ENCODE measurements at places on chromosomes 3 and 15.

DNA sequence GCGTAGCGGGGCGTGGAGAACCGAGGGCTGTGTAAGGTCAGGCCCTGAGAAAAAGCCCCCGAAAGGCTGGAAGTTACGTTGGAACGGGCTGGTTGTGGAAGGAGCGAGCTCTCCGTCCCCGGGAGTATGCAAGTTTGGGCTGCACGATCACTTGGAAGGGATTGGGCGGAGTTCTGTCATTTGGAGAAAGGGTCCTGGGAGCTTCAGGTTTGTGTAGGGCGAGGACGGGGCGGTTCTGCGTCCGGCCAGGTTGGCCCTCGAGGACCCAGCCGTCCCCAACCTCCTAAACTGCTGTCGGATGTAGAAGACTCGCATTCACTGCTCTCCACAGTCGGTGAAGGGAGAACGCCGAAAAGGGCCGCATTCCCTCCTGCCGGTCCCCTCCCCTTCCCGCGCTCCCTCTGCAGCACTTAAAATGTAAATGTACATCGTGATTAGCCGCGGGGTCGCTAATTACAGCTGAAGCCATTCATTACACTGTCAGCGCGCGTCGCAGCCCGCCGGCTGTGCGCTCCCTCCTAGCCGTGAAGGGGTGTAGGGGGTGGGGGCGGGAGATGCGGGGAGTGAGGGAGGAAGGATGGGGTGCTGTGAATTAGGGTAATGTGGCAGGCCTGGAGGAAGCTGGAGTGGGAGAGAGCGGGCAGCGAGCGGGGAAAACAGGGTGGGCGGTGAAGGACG lies 2.5 kb upstream of the RPP25 start:
- DNase-seq, result no peak

DNA sequence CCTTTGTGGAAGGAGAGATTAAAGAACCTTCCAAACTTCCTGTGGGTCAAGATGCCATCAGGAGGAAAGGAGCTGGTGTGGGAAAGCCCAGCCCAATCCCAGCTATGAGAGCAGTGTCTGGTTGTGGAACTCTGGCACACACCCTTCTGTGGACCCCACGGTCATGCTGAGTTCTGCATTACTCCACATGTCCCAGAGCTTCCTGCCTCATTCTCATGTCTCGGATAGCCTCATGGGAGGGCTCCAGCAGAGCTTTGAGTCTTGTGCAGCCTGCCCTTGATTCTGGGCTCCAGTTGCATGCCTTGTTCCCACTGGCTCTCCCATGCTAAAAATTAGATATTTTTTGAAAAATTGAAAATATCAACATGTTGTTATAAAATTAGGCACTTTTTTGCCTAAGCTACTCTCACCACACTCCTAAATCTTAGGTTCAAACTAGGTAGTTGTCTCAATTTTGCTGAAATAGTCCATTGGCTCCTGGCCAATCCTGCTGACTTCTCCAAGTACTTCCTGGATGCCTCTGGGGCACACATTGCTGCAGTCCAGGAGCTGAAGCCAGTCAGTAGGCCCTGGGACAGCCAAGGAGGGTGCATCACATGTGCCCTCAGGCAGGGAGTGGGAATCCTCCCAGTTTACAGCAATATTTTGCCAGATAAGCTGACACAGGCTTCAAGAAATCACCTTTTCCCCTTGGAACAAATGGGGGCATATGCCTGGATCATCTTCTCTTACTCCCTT lies 144.3 kb downstream of the EEFSEC start:
- no peak for DNase-seq

GRCh38 chr15:85423256-85423655 lies 42.9 kb downstream of the AKAP13 start:
- no peak for DNase-seq

DNA sequence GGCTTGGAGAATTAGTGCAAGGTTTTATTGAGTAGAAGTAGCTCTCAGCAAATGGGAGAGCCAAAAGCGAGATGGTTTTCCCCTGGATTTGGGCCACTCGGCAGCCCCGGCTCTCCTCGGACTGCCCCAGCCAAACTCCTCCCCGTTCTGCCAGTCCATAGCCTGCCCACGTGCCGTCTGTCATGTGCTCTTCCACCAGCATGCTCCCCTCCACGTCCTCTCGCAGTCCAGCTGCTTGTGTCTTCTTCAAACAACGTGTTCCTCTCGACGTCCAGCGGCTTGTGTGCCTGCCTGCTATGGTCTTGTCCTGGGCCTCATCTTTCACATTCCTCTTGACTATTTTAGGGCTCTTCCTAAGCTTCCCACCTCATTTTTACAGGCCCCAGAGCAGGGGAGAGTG lies 16.7 kb upstream of the SECISBP2L start:
- DNase-seq, result no peak

DNA sequence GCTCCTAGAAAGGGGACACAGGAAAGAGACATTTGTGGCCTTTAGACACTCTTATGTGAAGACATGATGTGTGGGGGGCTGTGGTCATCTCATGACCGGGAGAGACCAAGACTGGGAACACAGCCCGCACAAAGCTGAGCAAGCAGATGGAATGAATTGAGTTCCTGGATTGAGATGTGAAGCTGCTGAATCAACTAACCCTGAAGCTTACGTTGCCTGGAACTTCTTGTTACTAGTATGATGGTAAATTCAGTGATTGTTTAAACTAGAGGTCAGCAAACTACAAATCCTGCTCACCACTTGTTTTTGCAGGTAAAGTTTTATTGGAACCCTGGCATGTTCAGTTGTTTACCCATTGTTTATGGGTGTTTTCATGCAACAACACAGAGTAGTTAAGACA lies 83.4 kb upstream of the BHLHE40 start:
- no peak for DNase-seq

- DNase-seq, result no peak
Measured at GRCh38 chr3:117681619-117682018, 972.0 kb downstream of the TUSC7 start.

DNA sequence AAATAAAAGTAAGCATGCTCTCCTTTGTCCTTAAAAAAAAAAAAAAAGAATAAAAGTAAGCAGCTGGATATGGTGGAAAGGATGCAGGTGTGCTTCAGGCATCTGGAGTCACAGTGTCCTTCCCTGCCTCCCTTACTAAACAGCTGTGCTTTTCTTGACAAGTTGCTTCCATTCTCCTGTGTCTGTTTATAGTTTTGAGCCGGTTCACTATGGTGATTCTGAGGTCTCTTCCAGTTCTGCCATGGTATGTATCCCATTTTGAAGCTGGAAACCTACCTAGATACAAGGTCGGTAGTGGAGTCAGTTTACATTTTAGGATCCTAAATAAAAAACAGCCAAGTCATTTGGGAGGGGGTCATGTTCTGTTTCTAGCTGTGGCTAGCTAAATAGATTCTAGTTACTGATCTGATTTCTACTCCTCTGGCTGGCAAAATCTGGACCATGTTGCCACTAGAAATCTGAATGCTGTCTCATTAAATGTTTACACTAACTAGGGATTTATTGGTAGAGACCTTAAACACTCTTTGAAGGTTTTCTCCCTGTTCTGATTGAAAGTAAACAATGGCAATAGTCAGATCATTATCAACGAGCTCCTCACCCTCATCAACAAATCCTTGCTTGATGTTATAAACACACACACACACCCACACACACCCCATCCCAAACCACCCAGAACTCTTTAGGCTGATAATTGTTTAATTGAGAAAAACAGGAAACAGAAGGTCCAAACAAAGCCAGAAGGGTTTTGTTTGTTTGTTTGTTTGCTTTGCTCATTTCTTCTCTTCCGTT lies 7.9 kb downstream of the TNFSF10 start:
- DNase-seq, result no peak
